Endothelial cell of coronary artery (primary cell): ENCODE measurements at places on chromosomes 11 and 22. TPM values are rescaled to one million over a fixed set of nuclear protein-coding genes. Genes with fewer than 3 reads are reported as not detected.

Gene CHADL
- total RNA-seq, result 0.28 and 1.1 TPM in 2 replicates

Gene HINFP
- total RNA-seq, result 12.2 and 14.8 TPM in 2 replicates

Gene SORL1
- 0.09 and 0.45 TPM in 2 replicates for total RNA-seq

Gene GAB4
- under 0.01 TPM in 1 of 2 replicates, not detected in the other for total RNA-seq

Gene TMEM126A
- total RNA-seq, result 37.5 and 48.5 TPM in 2 replicates

Gene NRGN
- total RNA-seq, result 1.3 and 1.6 TPM in 2 replicates

Gene CYB5R2
- 0.90 and 1.0 TPM in 2 replicates for total RNA-seq

Gene H19
- 1.1 and 2.3 TPM in 2 replicates for total RNA-seq

Gene TRIM6
- total RNA-seq, result 0.81 and 1.2 TPM in 2 replicates

Gene TMEM151A
- 0.66 TPM in 1 of 2 replicates, not detected in the other for total RNA-seq

Gene THAP7
- total RNA-seq, result 14.3 and 15.6 TPM in 2 replicates

Gene PNPLA3
- 0.27 and 0.85 TPM in 2 replicates for total RNA-seq

Gene KRTAP5-11
- total RNA-seq, result not detected in 2 replicates

Gene OR52E4
- total RNA-seq, result not detected in 2 replicates

Gene RTN4R
- 0.19 and 0.54 TPM in 2 replicates for total RNA-seq

Gene TMEM191C
- total RNA-seq, result 0.38 and 0.54 TPM in 2 replicates

Gene C22orf15
- 0.63 TPM in 1 of 2 replicates, not detected in the other for total RNA-seq

Gene APOBEC3G
- 2.1 and 3.8 TPM in 2 replicates for total RNA-seq

Gene TSSK2
- not detected in 2 replicates for total RNA-seq

Gene MS4A7
- total RNA-seq, result not detected in 2 replicates

Gene OR4C11
- total RNA-seq, result not detected in 2 replicates

Gene RAPSN
- 0.19 and 0.27 TPM in 2 replicates for total RNA-seq

Gene TRIM48
- not detected in 2 replicates for total RNA-seq

Gene RIC3
- total RNA-seq, result not detected in 2 replicates

Gene SLC17A6
- not detected in 2 replicates for total RNA-seq

Gene MICAL2
- total RNA-seq, result 203 and 443 TPM in 2 replicates

Gene E2F8
- 1.0 and 2.6 TPM in 2 replicates for total RNA-seq

Gene SCGB1D1
- total RNA-seq, result not detected in 2 replicates

Gene BDNF
- 2.7 and 16.0 TPM in 2 replicates for total RNA-seq

Gene PARVG
- total RNA-seq, result under 0.01 and 0.28 TPM in 2 replicates

Gene KCNJ11
- total RNA-seq, result under 0.01 and 0.18 TPM in 2 replicates

Gene MRGPRX4
- total RNA-seq, result not detected in 2 replicates

Gene RGL4
- total RNA-seq, result not detected in 2 replicates

Gene INPPL1
- 46.6 and 78.5 TPM in 2 replicates for total RNA-seq

Gene PKP3
- total RNA-seq, result 0.09 and 1.3 TPM in 2 replicates

Gene SMIM35
- not detected in 2 replicates for total RNA-seq

Gene DSCAML1
- total RNA-seq, result not detected in 2 replicates

Gene KRTAP5-8
- not detected in 2 replicates for total RNA-seq

Gene OR8H3
- total RNA-seq, result not detected in 2 replicates

Gene OR4D5
- total RNA-seq, result not detected in 2 replicates

Gene VPREB1
- not detected in 2 replicates for total RNA-seq

Gene DEUP1
- not detected in 2 replicates for total RNA-seq

Gene HORMAD2
- not detected in 2 replicates for total RNA-seq

Gene MPEG1
- total RNA-seq, result not detected in 2 replicates

Gene DYNC2H1
- 8.5 and 10.0 TPM in 2 replicates for total RNA-seq

Gene PGAP2
- 7.2 and 9.5 TPM in 2 replicates for total RNA-seq

Gene SERPIND1
- 0.66 and 7.4 TPM in 2 replicates for total RNA-seq

Gene C1QTNF5
- 58.2 and 65.6 TPM in 2 replicates for total RNA-seq

Gene OR52I1
- not detected in 2 replicates for total RNA-seq

Gene UPK3A
- total RNA-seq, result not detected in 2 replicates

Gene ANO5
- total RNA-seq, result 0.81 and 1.2 TPM in 2 replicates

Gene SPON1
- total RNA-seq, result not detected in 2 replicates

Gene TMEM223
- total RNA-seq, result 9.0 and 16.0 TPM in 2 replicates

Gene LARGE1
- total RNA-seq, result 1.4 and 3.6 TPM in 2 replicates

Gene EXPH5
- under 0.01 TPM in 2 replicates for total RNA-seq
